ENCODE measurements at places on chromosomes 13 and 19.

DNA sequence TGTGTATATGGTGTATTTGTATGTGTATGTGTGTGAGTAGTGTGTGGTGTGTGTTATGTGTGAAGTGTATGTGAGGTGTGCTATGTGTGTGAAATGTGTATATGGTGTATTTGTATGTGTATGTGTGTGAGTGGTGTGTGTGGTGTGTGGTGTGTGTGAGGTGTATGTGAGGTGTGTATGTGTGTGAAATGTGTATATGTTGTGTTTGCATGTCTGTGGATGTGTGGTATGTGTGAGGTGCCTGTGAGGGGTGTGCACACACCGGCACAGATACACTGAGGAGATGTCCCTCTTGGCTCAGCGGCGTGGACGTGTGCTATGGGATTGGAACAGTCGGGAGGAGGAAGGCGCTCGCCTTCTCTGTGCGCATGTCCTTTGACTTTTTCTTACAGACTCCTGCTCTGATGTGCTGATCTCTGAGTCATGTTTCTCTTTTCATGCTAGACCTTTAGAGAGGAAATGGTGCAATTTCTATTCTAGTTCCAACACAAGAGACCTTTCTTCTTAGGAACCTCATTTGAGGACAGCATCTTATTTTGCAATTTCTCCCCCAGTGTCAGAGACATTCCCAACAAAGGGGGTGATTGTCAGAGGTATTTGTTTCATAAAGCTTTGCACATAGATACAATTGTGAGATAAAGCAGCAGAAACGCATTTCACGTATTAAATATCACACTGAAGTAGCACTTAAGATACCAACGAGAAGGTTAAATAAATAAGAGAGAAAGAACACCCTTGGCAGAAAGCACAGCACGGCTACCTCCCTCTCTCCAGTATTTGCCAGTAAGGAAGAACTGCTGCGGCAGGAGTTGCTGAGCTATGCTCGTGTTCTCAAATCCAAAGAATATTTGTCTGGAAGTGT lies 11.3 kb upstream of the TNFRSF19 start:
- DNase-seq = no peak

GRCh38 chr13:59519819-59520218 lies 643.9 kb downstream of the DIAPH3 start:
- no peak for DNase-seq

GRCh38 chr13:99896369-99897075 lies 75.0 kb downstream of the ZIC5 start:
- no peak for DNase-seq

GRCh38 chr19:1956868-1957492 lies 16.0 kb downstream of the CSNK1G2 start:
- DNase-seq = no peak

GRCh38 chr19:18915639-18916038 lies 3.5 kb downstream of the COPE start:
- peak; percentile 20 for DNase-seq

DNA sequence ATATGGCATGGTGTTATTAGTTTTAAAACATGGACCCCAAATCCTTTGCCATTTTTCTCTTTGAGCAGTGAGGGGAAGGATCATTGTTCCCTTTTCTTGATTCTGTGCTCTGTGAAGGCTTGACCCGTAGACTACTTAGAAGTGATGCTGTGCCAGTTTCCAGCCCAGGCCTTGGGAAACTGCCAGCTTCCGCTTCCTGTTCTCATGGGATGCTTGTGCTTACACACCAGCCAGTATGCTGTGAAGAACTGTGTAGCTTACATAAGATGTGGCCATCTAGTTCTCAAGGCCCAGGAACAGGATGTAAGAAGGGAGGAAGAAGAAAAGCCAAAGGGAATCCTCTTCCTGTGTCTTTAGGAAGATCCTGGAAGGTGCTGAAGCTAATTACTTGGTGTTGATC lies 180.9 kb downstream of the PCCA start:
- no peak for DNase-seq

DNA sequence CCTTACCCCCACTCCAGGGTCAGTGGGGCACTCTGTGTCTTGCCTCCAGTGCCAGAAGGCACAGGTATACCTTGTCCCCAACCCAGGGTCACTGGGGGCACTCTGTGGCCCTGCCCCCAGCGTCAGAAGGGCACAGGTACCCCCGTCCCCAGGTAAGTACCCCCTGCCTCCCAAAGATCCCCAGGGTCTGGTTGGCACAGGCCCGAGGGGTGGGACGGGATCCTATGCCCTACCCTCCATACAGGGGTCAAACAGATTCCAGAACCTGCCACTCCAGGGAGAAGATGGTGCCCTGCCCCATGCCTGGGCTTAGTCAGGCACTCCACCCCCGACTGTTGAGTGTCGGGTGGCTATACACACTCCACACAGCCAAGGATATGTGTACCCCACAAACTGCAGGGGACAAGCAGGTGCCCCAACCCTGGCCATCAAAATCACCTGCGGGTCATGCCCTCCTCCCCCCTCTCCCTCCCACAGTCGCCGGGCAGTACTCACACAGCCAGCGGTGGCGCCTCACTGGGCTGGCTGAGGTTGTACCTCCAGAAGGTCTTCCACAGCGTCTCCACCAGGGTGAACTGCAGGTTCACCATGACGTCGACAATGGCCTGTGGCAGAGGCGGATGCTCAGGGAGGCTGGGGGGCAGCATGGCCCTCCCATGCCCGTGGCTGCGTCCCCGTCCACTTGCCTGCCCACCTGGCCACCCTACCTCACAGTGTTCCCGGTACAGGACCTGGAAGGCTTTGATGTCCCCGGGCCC lies 13.8 kb downstream of the DCAF15 start:
- no peak for DNase-seq

DNA sequence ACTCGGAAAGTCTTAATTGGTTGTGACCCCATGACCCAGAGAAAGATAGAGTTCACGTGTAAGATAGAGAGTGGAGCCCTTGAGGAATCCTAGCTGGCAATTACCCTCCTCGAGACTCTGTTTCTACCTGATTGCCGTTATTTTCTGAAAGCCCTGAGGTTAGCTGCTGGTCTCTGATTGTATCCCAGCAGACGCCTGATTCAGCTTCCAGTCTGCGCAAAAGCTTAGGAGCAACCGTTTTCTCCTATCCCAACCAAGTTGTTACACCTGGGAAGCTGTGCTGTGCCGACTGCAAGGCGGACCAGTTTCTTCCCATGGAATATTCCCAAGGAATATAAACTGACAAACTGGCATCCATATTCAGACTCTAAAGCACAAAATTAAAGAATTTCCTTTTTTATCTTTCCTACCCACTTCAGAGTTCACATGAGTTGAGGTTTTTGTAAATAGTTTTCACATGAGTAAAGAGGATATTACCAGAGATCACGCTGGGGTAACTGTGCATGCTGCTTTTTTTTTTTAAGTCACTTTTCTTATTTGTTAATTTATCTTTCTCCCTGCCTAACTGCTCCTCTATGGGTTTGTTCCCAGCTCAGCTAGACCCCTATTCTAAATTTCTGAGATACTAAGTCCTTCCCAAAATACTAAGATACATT lies 1.5 kb upstream of the TRPC4 start:
- no peak for DNase-seq

DNA sequence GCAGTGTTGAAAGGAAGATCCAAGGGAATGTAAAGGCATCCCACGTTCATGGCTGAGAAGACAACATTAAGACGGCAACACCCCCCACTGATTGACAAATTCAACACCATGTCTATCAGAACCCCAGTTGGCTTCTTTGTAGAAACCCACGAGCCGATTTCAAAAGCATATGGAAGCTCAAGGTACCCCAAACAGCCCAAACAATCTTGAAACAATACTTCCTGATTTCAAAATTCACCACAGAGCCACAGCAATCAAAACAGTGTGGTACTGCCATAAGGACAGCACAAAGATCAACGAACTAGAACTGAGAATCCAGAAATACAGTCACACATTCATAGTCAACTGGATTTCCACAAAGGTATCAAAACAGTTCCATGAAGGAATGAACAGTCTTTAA lies 6.2 kb downstream of the MIER2 start:
- no peak for DNase-seq

GRCh38 chr19:37977992-37978391 lies 71.0 kb downstream of the SIPA1L3 start:
- no peak for DNase-seq

DNA sequence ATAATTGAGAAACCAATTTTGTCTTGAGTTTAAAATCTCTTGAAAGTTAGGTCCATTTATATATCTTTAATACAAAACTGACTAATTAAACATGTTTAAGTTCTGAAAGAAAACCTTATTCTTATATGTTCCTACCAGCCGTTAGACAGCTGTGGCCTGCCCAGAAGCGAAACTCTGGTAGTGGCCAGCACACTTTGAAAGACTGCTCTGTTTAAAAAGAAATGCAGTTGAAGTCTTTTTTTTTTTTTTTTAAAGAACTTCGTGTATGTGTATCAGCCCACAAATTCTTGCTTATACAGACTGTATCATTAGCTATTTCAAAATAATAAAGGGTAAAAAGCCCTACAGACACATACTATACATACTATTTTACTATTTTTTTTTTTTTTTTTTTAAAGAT lies 34.0 kb downstream of the KCTD4 start:
- DNase-seq = no peak

DNA sequence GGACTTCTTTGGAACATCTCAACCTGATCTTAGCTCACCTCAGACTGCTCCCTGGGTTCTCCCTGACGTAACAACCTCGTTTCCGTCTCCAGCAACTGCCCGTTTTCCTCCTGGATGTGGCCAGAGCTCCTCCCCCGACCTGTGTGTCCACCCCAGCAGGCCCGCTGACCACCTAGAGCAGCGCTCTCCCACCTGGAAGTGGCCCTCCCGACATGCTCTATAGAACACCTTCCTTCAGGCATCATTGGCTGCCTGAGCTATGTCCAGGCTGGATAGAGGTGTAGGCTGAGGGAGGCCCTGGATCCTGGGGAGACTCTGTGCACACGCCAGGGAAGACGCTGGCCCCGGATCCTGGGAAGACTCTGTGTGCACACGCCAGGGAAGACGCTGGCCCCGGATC lies 81.3 kb downstream of the TEX29 start:
- DNase-seq = no peak

DNA sequence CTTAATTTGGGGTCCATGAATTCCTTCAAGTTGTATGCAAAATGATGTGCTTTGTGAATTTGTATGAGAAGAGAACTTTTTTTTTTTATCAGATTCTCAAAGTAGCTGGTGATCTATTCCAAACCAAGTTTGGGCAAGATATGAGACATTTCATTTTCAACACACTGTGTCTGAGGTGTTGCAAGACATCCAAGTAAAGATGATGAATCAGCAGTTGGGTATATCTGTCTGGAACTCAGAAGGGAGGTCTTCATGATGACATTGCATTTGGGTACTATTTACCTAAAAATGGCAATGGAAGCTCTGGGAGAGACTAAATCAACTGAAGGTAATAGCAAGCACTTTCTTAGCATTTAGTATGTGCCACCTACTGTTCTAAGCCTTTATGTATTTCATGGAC lies 2.8 kb downstream of the FAM124A start:
- DNase-seq = no peak

- DNase-seq = no peak
Observed at GRCh38 chr13:107379407-107380155, 811.6 kb upstream of the ARGLU1 start.

GRCh38 chr19:34555447-34555846 lies 73.9 kb downstream of the WTIP start:
- DNase-seq = no peak

- no peak for DNase-seq
Observed at GRCh38 chr19:29699861-29700260, 15.2 kb downstream of the C19orf12 start.

DNA sequence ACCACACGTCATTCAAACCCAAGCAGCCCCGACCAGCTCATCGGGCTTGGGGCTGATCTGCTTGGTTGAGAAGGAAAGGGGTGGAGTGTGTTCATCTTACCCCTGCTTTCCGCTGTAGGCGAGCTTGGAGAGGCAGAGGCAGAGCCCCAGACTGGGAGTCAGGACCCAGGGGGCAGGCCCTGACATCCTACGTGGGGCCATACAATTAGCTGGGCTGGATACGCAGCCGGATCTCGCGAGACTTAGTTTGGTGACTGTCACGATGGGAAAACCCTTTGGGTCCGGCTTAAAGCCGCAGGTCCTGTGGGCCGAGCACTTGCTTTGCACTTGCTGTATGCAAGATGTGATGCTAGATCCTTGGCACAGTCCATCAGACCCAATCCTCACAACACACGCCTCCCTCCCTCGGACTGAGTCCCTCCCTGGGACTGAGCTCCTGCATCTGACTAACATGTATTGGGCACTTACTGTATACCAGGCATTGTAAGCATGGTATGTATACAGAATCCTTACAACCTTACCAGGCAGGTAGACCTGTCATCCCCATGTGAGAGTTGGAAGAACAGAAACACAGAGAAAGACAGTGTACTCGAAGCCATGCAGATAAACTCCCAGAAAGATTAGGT lies 3.7 kb downstream of the CEACAM16 start:
- DNase-seq = no peak

GRCh38 chr13:27001705-27002104 lies 169.9 kb downstream of the USP12 start:
- no peak for DNase-seq

DNA sequence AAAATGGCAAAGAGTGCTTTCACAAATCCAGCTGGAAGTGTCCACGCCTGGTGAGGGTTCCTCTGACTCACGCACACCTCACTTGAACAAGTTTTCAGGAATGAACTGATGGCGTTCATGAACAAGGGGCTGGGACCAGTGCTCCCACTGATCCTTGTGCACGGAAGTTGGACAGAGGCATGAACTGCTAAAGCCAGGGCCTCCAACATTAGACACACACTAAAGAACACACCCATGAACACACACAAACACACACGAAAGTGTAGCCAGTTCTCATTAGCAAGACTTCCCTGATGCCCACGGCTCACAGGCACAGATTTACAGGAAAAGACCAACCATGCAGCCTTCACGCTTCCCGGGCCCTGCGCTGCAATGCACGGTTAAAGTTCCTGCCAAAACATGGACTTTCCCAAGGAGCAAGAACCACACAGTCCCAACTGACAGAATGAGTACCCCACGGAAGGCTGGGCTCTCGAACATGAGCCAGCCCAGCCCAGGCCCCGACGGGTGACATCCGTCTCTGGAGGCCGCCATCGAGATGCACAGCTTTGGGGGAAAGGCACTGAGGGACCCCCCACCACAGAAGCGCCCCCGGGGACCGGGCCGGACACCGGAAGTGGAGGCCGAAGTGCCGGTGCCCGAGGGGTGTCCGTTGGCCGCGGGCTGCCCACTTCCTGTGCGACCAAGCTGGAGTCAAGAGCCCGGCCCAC lies 808 bp downstream of the DNMT1 start:
- DNase-seq = no peak

DNA sequence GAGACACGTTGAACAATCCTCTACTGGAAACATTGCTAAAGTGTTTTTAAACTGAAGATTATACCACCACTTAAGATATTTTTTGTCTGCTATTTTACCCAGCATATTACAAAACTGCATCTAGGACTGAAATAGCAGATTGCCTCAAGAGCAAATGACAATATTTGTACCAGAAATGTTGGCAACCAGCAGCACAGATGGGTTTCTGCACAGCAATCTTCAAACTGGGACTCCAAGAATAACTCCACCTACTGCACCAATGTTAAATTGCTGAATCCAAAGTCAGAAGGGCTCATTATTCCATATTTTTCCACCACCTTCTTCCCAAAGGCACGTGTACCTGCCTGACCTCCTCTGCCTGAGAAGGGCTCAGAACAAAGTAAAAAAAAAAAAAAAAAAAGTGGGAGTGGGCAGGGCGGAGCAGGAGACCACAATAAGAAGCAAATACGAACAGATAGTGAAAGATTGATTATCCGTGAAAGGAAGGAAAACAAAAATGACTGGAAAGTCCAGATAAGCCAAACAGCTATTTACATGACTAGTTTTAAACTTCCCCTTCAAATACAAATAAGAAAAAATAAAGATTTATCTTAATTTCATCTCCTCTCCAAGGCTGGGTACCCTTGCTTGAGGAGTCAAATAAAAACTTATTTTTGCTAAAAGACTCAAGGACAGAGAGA lies 79.4 kb downstream of the FOXO1 start:
- DNase-seq = no peak

GRCh38 chr19:34838753-34839431 lies 65.9 kb upstream of the ZNF599 start:
- no peak for DNase-seq
